ENCODE measurements at places on chromosomes 5 and 9. TPM values are rescaled to one million over a fixed set of nuclear protein-coding genes. Genes with fewer than 3 reads are reported as not detected.

- DNase-seq = no peak
Observed at GRCh38 chr5:133723126-133723525, 110.8 kb upstream of the FSTL4 start.

Gene FREM1
- total RNA-seq = not detected

Gene CCL21
- not detected for total RNA-seq

Gene IFNA21
- total RNA-seq = not detected

Gene WWC1
- total RNA-seq = 319 TPM

Gene HK3
- total RNA-seq = 0.17 TPM

Gene HTR1A
- total RNA-seq = 0.35 TPM

DNA sequence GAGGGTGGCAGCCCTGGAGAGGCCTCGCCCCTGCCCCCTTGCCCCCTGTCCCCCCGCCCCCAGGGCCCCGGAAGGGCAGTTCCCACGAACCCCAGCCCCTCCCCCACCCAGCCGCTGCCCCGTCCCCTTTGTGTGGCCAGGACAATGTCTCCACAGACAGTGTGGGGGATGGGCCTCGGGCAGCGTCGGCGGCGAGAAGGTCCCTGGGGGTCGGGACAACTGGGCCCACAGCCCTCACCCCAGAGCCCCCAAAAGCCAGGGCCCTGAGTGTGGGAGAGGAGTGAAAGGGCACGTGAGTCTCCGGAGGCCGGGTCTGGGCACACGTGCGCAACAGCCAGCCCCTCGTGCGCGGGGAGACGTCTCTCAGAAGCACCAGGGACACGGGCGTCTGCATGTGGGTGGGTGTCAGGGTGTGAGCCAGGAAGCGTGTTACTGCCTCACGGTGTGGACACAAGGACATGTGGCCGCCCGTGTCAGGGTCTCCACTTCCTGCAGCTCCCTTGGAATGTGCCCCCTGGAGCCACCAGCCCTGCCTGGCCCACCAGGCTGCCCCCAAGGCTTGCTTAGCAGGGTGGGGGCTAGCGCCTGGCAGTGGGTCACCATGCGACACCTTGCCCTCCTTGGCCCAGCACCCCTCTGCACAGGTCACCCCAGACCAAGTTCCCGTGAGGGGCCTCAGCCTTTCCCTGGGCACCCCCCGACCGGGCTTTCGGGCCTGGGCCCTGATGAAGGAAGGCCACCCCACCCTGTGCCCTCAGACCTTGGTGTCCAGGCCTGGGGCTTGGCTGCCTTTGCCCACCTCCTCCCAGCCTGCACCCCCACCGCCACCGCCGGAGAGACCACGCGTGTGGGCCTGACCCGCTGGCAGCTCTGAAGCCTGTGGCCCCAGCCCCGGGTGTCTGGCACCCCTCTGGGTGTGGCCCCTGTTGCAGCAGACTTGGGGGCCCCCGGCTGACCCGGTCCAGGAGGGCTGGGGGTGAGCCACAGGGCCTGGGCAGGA, 12.8 kb upstream of the NRARP start:
- no peak for DNase-seq

- DNase-seq = no peak
Observed at GRCh38 chr5:153903321-153903720, 135.4 kb downstream of the FAM114A2 start.

- DNase-seq = no peak
Observed at GRCh38 chr9:85215961-85216360, 525.8 kb downstream of the AGTPBP1 start.

Data from renal cortical epithelial cell (primary cell).